Activated CD8-positive, alpha-beta memory T cell treated with anti-CD3 and anti-CD28 coated beads, Interleukin-2, amount 50 U/mL, for 48 hours (primary cell): ENCODE measurements at places on chromosomes 16 and 17.
A peak's percentile ranks its signal among the peaks of the same experiment; 100 is the strongest.

DNA sequence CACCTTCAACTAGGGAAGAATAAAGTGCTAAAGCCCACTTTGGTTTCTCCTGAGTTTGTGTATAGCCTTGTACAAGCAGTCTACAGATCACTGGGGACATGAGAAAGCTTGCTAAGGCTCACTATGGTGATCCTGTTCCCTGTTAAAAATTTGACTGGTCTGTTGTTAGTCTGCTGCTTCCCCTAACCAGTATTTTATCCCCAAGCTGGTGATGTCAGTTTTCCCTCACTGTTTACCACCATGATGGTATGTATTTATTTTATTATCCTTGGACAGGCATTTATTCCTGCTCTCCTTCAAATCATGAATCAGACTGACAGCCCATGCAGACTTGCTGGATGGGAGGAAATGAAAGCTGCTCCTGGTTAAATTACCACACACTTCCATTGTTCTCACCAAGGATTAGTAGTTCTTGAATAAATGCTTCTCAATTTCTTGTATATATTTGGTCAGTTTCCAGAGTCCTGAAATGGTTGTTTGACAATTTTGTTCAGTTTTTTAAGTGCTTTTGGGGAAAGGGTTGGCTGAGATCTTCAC, 99.6 kb downstream of the CA4 start:
- DNase-seq: no peak

DNA sequence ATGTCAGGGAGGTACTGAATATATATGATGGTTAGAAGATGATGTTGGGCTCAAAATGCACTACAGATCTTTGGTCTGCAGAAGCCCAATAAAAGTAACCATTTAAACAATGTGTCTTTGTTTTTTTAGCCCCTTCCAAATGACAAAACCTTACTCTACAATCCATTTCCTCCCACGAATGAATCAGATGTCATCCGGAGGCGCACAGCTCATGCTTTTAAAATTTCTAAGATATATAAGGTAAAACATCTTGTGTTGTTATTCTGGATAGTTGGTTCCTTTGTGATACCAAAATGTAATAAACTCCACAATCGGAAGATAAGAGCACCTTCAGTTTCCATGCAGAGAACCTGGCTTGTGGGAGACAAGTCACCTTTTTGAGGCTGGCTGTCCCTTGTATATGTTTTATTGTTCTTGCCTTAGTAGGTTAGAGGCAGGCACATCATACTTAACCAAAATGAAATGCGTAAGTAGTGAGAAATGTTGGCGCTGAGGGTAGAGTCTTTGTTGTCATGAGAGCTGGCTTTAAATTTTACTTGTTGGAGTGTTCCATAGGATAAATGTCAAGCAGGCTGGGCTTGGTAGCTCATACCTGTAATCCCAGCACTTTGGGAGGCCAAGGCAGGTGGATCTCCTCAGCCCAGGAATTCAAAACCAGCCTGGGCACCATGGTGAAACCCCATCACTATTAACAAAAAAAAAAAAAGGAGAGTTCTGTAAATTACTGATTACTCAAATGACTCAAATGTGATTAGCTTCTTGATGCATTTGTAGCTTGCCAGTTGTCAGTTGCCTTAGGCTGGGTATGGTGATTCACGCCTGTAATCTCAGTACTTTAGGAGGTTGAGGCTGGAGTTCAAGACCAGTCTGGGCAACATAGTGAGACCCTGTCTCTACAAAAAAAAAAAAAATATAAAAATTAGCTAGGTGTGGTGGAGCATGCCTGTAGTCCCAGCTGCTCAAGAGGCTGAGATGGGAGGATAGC, 19.7 kb upstream of the SNTB2 start:
- DNase-seq: no peak

- peak; percentile 26 for DNase-seq
Measured at GRCh38 chr17:79650861-79651260, 40.0 kb upstream of the RBFOX3 start.

- peak; percentile 66 for DNase-seq
Measured at GRCh38 chr16:3879258-3879886, 1.1 kb downstream of the CREBBP start.

DNA sequence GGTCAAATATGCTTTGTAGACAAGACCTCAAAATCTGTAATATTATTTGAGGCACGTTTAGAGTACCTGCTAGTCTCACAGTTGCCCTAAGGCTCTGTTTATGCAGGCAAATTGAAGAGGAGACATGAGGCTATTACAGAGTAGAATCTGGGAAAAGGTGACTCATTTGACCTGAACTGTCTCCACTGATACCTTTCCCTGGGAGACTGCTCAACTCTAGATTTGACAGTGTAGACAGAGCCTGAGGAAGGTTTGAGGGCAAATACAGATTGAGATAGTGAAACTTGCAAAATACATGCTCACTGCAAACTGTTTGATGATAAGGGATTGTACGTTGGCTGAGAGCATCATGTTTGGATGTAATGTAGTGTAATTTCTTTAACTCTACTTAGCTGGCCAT, 1266.6 kb upstream of the CDH8 start:
- no peak for DNase-seq

DNA sequence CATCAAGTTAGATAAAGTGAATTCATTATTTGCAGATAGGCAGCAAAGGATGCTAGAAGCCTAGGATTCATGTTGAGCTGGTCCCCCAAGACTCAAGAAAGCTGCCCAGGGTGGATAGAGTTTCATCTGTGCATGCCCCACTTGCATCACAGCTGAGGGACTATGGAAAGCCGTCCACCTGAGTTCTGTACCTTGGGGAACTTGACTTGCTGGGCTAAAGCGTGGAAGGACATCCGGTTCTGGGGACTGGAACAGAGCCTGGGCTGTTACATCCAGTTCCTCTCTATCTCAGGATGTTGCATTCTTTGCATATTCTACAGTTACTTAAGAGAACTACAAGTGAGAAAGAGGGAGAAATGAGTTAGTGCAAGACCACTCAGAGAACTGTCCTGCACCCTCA, 458.4 kb downstream of the SHISA9 start:
- DNase-seq: no peak

GRCh38 chr17:44038604-44039011, 23.8 kb upstream of the TMEM101 start:
- no peak for DNase-seq

DNA sequence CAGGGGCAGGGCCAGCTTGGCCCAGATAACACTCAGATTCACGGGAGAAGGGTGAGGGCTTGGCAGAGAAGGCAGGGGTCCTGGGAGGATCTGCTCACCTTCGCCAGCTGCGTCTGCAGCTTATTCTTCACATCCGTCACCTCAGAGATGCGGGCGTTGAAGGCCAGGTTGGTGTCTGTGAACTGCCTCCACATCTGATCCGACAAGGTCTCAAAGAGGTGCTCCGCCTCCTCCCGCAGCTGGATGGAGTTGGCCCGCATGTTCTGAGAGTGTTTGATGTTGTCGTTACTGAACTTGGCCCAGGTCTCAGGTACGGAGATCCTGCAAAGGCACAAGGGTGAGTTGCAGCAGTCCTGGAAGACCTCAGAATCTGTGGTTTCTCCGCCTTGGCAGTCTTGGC, 18.9 kb downstream of the TEKT5 start:
- DNase-seq: no peak

GRCh38 chr16:2749936-2750335, 2.5 kb upstream of the SRRM2 start:
- DNase-seq: no peak

GRCh38 chr17:2391597-2392251, 9.1 kb downstream of the MNT start:
- no peak for DNase-seq

GRCh38 chr17:71405101-71405500, 715.7 kb upstream of the SOX9 start:
- DNase-seq: no peak

- DNase-seq: no peak
Measured at GRCh38 chr16:55494994-55495421, 13.9 kb upstream of the LPCAT2 start.

DNA sequence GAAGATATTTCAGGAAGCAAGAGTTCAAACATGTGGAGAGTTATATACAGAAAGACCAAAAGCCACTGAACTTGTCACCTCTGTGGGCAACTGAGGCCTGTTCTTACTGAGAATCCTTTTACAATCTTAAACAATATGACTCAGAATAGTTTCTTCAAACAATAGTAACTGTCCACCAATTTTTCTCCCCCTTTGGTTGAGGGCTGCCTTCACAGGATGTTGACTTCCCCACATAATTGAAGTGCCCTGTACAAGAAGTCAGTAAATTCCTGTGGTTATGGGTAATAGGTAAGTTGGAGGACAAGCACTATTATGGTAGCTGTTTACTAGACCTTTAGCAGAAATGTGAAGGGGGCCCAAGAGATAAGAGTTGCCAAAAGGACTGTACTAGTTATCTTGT, 215.8 kb downstream of the CDH8 start:
- DNase-seq: no peak

DNA sequence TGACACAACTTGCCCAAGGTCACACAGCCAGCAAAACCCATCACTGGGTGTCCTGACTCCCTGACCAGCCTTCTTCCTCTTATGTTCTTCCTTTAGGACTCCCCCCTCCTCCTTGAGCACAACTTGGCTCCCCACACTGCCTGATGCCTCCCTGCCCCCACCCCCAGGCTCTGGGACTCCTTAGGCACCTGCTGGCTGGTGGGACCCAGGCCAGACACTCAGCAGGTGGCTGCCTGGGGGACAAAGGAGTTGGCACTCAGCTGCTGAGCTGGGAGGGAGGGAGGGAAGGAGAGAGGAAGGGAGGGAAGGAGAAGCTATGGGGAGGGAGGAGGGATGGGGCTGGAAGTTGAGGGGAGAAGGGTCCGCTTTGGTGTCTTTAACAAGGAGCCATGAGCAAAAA, 8.0 kb downstream of the SEZ6 start:
- no peak for DNase-seq

GRCh38 chr16:59545721-59546120, 811.6 kb upstream of the GOT2 start:
- no peak for DNase-seq
